ENCODE measurements at places on chromosomes 7 and 10. TPM values are rescaled to one million over a fixed set of nuclear protein-coding genes. Genes with fewer than 3 reads are reported as not detected.

CLDN3 gene
- total RNA-seq, result not detected

MALRD1 gene
- total RNA-seq, result 0.36 TPM

CRPPA gene
- 1.7 TPM for total RNA-seq

MRC1 gene
- total RNA-seq, result not detected

CYP3A4 gene
- total RNA-seq, result not detected

FAM25G gene
- not detected for total RNA-seq

ZNF488 gene
- total RNA-seq, result 0.50 TPM

VSTM4 gene
- total RNA-seq, result not detected

BBS9 gene
- 4.3 TPM for total RNA-seq

OR6B1 gene
- total RNA-seq, result not detected

PLXNA4 gene
- total RNA-seq, result 0.29 TPM

GPC2 gene
- total RNA-seq, result 3.6 TPM

GHRHR gene
- not detected for total RNA-seq

PLA2G12B gene
- total RNA-seq, result not detected

FZD1 gene
- 0.14 TPM for total RNA-seq

MEIG1 gene
- 0.92 TPM for total RNA-seq

STEAP1B gene
- not detected for total RNA-seq

NPY4R2 gene
- total RNA-seq, result not detected

POLR2J2 gene
- total RNA-seq, result 6.5 TPM

COBL gene
- total RNA-seq, result not detected

KCNH2 gene
- total RNA-seq, result 0.45 TPM

SDK1 gene
- total RNA-seq, result 0.49 TPM

RNF32 gene
- 0.62 TPM for total RNA-seq

MCM10 gene
- 89.3 TPM for total RNA-seq

GNAI1 gene
- 1.6 TPM for total RNA-seq

DDC gene
- total RNA-seq, result 1.1 TPM

PON1 gene
- not detected for total RNA-seq

LRGUK gene
- total RNA-seq, result 0.12 TPM

RET gene
- total RNA-seq, result not detected

VSTM2A gene
- not detected for total RNA-seq

TNS3 gene
- total RNA-seq, result 0.12 TPM

DLX6 gene
- not detected for total RNA-seq

KCND2 gene
- not detected for total RNA-seq

CHST3 gene
- 0.84 TPM for total RNA-seq

MBL2 gene
- not detected for total RNA-seq

SUGCT gene
- 2.3 TPM for total RNA-seq

LIPM gene
- not detected for total RNA-seq

SYT15 gene
- 0.50 TPM for total RNA-seq

All from activated naive CD8-positive, alpha-beta T cell treated with anti-CD3 and anti-CD28 coated beads for 36 hours (primary cell).